ENCODE measurements at places on chromosomes 1 and 21.

GRCh38 chr21:26433386-26433785, 139.7 kb downstream of the CYYR1 start:
- no peak for DNase-seq

DNA sequence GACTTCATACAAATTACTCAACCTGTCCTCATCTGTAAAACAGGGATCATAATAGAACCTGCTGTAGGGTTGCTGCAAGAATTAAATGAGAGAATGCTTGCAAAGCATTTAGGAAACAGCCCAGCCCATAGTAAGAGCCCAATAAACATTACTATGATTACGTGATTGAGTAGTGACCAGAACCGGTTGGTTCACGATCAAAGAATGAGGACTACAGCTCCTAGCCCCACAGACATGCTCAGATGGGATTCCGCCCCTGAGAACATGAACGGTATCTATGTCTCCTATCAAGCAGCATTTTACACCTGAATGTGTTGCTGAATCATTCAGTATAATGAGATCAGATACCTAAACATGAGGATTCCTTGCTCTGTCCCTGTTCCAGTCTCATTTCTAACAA, 104.8 kb upstream of the ZNF648 start:
- no peak for DNase-seq

DNA sequence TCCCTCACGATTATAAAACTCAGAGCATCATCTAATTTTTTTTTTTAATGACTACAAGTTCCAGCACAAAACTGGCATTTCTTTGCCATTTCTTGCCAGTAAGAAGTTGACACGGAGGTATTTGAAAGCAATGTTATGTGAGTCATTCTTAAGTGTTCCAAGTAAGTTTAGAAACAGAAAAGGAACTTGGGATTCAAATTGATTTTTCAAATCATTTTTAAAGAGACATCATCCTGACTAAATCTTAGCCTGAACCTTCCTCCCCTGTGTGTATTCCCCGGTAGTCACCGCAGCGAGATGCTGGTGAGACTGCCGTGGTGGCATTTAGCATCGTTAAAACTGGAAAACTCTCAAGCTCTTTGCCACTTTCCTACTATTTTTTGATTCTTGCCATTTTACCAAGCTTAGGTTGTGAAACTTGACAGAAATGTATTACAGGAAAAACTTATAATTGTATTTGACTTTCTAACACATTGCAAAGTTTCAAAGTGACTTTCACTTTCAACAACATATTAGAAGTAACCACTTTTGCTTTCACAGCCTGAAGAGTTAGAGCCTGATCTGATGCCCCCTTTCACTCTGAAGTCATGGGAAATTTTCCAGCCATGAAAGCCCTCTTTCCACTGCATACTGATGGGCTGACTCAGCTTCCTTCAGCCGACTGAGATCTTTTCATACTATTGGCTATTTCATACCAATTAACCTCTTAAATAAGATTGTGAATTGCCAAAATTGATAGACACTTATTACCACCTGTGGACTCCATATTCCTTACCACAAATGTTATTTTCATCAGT, 61.4 kb downstream of the OLFML2B start:
- DNase-seq: no peak

DNA sequence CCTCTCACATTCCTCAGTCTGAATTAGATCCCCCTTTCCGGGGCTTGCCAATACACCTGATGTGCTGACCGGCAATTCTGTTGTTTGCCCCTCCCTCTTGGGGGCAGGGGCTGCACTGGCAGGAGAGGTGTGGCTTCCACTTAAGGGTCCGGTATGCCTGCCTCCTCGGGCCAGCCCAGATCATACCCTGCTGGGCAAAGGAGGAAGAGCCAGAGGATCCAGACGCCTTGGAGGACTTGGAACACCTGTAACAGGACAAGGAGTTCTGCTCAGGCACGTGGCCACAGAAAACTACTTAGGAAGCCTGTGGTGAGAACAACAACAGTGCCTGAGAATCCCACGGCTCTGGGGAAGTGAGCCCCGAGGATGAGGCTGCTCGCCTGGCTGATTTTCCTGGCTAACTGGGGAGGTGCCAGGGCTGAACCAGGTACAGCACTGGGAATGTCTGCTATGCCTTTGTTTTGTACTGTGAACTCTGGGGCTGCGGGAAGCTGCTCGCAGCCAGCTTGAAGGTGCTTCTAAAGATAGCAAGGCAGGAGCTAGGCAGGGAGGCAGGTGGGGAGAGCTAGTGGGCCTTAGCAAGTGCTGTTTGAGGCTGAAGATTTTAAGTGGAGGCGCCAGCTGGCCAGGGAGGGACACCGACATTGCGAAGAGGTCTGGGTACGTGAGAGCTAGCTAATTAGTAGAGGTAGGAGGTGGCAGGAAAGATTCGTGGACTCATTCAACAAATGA, at the start of gene SMPDL3B:
TSS of gene SMPDL3B (plus strand) at position 183 of the 732 bp plus-strand sequence. CDS start at position 367, 184 bp downstream.
- no peak for DNase-seq

DNA sequence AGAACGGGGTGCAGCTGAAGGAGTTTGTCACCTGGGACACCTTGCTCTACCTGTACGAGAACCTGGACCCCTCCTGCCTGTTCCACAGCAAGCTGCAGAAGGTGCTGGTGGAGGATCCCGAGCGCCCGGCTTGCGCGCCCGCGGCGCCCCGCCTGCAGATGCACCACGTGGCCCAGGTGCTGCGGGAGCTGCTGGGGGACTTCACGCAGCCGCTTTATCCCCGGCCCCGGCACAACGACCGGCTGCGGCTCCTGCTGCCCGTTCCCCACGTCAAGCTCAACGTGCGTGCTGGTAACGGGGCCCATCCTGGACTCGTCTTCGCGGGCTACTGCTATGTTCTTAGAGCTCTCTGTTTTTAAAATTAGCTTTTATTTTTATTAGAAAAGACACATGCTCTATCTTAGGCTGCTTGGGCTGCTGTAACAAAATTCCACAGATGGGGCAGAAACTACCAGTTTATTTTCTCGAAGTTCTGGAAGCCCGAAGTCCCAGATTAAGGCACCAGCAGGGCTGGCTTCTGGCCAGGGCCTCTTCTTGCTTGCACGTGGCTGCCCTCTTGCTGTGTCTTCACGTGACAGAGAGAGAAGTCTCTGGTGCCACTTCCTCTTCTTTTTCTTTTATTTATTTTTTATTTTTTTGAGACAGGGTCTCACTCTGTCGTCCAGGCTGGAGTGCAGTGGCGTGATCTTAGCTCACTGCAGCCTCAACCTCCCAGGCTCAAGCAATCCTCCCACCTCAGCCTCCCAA, 38.1 kb downstream of the TRPM2 start:
- no peak for DNase-seq

DNA sequence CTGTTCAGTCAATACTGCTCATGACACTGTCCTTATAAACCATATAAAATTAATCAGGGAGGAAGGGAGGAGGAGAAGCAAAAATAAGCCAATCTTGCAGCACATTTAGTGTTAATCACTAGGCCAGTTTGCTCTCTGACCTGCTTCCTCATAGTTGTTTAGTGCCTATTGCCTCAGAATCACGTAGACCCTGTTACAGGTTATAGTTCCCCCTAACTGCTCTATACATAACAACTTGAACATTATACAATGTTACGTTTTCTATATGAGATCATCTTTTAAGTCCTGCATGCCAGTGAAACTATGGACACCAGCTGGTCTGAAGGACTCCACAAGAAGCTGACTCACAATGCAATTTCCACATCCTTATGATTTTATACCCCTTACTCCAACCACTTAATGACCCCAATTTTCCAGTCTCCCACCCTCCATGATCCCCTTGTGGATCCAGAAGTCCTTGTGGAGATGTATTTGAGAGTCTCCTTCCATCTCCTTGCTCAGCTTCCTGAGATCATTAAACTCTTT, 34.9 kb upstream of the TACSTD2 start:
- no peak for DNase-seq

GRCh38 chr1:85132078-85132720, 68.6 kb downstream of the SYDE2 start:
- no peak for DNase-seq

Measured in CD8-positive, alpha-beta memory T cell (primary cell).